ENCODE measurements at places on chromosomes 5 and 9.

DNA sequence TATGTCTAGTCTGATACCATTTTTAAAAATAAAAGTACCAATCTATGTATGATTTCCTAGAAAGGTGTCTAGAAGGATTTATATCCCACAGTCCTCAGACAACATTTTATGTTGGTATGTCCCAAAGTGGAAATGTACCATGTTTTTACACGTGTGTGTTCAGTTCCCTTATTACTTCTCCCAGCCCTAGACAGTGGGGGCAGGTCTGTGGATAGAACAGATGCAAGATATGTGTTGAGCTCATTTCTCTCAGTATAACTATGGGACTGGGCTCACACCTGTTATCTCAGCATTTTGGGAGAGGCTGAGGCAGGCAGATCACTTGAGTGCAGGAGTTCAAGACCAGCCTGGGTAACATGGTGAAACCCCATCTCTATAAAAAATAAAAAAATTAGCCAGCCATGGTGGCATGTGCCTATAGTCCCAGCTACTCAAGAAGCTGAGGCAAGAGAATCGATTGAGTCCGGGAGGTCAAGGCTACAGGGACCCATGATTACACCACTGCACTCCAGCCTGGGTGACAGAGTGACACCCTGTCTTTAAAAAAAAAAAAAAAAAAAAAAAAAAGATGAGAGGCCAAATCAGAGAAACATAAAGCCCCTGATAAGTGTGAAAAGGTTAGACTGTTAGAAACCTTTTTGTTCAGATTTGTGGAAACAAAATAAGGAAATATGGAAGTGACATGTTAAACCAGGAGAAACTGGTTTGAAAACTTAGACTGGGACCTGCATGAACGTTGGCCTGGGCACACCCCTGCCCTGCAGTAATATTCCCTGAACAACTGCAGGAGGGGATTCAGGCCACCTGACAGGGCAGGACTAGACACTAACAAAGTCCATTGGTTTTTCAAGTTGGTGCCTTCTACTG is 7.4 kb upstream of the SLC2A8 start:
- no peak for DNase-seq

DNA sequence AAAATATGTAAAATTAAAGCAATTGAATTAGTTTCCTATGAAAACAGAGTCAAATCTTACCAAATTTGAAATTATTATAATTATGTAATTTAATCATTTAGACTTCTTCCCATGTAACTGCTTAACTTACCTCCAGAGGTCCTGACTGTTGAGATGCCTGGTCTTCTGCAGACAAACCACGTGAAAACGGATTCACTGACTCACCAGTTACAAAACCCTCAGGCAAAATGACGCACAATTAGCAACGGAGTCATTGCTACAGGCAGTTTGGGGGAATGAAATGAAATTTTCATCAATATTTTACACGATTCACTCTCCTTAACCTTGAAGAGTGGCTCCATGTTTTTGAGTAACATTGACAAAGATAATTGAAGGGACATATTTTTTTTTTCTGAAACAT is 460.8 kb downstream of the MTRR start:
- DNase-seq = no peak

GRCh38 chr5:79809743-79810142 is 120.1 kb downstream of the CMYA5 start:
- no peak for DNase-seq

GRCh38 chr9:883011-883410 is 41.5 kb downstream of the DMRT1 start:
- no peak for DNase-seq

DNA sequence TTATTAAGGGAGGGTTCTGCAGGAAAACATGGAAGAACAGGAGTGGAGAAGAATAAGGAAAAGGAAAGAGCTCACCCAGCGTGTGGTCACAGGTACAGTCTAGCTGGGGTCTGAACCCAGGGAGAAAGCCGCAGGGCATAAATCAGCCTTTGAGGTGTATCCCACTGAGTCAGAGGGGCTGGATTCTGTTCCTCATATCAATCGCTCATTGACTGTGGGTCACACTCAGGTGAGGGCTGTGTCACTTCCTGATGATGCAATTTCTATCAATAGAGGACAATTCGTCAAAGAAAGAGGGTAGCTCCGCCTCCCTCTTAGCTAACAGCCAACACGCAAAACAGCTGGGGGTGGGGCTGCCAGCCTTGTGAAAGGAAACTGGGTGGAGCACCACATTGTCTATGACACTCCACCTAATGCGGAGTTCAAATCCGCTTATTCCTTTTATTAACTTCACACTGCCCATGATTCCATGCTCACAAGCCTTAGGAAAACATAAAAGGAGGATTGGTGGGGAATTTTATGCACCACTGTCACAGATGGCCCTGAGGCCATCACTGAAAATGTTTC is 176.2 kb downstream of the ICE1 start:
- no peak for DNase-seq

- DNase-seq = no peak
These were observed 94.7 kb downstream of the DIRAS2 start for GRCh38 chr9:90547896-90548295.

GRCh38 chr9:8419596-8420275 is 620.2 kb upstream of the DMAC1 start:
- DNase-seq = no peak

GRCh38 chr5:174386306-174386705 is 338.1 kb upstream of the MSX2 start:
- no peak for DNase-seq

DNA sequence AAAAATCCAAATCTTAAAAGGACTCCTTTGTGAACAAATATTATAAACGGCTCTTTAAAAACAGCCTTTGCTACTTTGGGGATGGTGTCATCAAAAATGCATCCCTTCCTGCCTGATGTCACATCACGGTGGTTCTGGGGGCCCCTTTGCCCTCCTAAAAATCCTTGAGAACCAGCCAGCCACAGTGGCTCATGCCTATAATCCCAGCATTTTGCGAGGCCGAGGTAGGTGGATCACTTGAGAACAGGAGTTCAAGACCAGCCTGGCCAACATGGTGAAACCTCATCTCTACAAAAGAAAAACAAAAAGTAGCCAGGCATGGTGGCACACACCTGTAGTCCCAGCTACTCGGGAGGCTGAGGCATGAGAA is 43.9 kb downstream of the FNBP1 start:
- DNase-seq = no peak

GRCh38 chr9:92949266-92949982 is 2.1 kb downstream of the FGD3 start:
- DNase-seq = no peak

DNA sequence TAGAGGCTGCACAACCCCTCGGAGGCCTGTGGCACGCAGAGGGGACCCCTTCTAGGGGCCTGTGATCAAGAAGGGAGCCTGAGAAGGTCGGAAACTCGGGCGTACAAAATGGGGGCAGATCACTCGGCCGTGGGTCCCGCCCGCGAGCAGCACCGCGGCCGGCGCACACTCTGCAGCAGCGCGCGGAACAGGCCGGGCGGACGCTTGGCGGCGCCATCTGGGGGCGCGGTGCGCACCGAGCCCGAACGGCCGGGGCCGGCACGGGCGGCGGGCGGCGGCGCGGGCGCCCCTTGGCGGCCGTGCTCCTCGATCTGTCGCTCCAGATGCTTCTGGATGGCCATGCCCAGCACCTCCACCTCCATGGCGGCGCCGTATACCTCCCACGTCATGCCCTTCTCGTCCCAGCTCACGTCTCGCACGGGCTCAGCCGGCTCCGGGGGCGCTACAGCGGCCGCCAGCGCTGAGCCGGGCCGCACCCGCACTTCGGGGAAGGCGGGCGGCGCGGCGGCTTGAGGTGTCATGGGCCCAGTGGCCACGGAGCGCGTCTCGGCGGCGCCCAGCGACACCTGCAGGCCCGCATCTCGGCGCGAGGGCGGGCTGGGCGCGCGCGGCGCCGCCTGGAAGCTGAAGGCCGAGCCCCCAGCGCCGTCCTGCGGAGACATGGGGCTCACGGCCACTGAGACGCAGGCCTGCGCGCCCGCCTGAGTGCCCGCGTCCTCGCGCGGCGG is 13.1 kb downstream of the GPRIN1 start:
- no peak for DNase-seq

DNA sequence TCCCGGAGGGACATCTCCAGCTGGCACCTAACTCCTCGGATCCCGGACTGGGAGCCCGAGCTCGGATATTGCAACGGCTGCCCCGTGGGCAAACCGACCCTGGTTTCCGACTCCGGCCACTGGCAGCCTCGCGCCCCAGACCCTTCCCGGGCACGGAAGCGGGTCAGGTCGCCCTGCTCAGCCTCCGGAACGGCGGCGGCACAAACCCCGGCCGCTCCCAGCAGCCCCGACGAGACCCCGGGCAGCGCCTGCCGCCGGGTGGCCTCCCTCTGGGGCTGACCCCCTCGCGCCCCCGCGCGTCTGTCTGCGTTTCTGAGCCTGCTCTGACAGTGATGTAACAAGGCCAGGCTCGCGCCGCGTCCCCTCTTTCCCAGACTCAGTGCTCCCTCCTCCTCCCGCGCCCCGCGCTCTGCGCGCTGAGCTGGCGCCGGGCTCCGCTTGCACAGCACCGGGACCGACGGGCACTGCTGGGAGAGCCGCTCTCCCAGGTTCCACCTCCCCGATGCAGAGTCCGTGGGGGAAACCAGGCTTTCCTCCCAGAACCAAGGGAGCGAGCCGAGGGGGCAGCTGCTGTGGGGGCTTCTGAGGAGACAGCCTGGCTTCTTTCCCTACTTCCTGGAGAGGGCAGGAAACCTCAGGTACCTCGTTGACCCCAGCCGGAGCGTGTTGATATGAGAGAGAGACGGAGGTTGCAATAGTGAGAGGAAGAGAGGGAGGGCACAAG is at the start of gene TMEM215:
Gene TMEM215 (plus strand): TSS at position 373 of the 724 bp plus-strand sequence. CDS start 644 bp downstream, outside the sequence.
- DNase-seq = no peak

GRCh38 chr9:138099803-138100598 is 222.4 kb downstream of the CACNA1B start:
- no peak for DNase-seq

GRCh38 chr5:150320044-150320613 is 17.4 kb upstream of the ARSI start:
- no peak for DNase-seq

DNA sequence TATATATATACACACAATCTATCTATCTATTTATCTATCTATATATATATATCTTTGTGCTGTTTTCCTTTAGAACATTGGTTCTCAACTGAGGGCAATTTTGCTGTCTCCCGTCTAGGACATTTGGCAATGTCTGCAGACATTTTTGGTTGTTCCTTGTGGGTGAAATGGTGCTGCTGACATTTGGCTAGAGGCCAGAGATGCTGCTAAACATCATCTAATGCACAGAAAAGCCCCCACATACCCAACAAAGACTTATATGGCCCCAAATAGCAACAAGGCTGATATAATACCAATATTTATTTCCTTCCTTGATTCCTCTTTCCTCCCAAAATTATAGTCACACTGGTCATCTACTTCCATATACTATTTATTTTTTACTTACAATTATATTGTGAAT is 197.5 kb downstream of the TRPM3 start:
- DNase-seq = no peak

DNA sequence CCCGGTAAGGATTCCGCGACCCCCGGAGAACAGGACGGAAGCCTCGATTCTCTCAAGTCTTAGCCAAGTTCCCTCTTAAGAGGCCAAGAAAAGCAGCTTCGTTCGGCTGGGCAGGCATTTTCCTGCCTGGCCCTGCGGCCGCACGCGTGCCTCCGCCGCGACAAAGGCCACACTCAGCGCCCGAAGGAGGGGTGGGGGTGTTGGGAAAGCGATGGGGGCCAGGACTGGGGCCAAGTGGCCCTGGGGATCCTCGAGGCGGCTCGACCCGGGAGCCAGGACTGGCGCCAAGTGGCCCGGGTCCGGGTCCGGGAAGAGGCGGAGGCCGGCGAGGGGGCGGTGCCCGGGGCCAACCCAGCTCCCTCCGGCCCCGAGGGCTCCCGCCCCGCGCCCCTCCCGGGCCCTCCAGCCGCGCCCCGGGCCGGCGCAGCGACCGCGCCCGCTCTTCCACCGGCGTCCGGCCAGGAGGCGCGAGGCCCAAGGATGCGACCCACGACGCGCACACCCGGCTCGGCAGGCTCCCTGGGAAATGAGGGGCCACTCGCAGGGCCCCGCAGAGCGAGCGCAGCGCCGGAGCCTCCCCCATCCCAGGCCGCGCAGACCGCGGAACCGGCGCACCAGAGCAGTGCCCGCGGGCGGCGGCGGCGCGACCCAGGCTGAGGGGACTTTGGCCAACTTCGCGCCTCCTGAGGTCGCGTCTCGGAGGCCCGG is 756 bp downstream of the VAV2 start:
- DNase-seq = no peak

GRCh38 chr9:91833878-91834255 is 116.2 kb downstream of the ROR2 start:
- DNase-seq = no peak

DNA sequence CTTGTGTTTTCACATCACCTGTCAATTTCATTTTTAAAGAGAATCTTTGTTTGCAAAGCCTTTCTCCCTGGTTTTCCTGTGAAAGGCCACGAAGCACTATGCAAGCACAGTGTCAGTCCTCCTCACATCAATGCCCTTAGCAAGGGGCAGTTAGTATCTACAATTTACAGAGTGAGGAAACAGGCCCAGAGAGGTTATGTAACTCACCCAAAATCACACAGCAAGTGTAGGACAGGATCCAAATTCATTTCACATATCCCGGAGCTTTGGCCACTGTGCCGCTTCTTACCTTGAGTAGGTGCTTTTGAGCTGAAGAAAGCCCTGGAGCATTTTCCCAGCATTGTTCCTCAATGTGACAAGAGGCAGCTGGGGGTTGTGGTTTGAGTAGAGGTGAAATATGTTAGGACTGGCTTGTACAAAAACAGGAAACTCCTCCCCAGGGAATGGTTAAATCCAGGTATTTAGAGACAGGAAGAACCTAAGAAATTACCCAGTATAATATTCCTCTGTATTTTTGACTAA is 283.8 kb downstream of the NTRK2 start:
- DNase-seq = no peak

DNA sequence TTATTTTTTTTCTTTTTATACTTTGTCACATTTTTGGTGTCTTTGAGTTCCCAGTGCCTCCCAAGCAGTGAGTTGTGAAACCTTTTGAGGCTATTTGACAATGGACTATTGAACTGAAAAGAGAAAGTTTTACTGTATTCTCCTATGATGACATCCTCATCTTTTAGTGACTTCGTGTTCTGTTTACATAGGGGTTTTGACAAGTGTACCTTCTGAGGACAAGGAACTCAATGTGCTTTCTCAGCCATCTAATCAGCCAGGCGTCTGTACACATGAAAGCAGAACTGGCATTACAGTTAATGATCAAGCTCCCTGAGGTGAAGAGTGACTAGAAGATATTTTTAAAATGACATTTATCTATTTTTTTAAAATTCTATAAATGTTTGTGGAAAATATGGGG is 175.5 kb downstream of the ANXA1 start:
- DNase-seq = no peak

DNA sequence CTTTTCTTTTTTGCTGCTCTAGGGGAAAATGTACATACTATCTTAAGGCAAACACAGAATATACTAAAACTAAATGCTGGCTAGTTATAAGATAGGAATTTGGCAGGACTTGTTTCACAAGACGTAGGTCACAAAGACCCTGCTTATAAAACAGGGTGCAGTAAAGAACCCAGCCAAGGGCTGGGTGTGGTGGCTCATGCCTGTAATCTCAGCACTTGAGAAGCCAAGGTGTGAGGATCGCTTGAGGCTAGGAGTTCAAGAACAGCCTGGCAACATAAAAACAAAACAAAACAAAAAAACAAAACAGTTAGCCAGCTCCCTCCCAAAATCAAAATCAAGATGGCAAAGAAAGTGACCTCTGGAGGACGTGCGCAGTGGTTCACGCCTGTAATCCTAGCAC is 49.5 kb upstream of the DENND4C start:
- DNase-seq = no peak

All from Jurkat, Clone E6-1 (cell line).